Stimulated activated CD4-positive, alpha-beta T cell treated with anti-CD3 and anti-CD28 coated beads, Interleukin-1b, Interleukin-23, amount 100 ng/mL, for 24 hours (primary cell): ENCODE measurements at places on chromosomes 6 and 20.

DNA sequence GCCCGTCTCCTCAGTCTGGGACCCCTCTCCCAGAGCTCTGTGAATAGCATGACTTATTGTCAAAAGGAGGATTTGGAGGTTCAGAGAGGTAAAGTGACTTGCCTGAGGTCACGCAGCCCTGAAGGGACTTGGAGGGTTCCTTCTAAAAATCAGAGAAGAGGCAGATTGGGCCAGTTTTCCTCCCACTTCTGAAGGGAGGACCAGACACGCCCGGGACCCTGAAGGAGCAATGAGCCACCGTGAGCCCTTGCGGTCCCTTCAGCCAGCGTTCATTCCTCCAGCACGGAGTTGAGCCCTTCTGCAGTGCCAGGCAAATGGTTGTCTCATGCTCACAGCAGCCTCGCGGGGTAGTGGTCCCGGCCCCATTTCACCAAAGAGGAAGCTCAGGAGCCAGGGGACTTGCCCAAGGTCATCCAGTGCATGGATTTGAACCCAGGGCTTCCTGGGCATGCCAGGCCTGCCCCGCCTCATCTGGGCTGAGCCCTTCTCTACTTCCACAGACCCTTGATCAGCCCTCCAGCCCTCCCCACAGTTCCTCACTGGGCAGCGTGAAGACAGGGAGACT is 7.4 kb downstream of the SRC start:
- no peak for DNase-seq

- DNase-seq: no peak
Observed at GRCh38 chr20:4012589-4012988, 2.8 kb downstream of the RNF24 start.

DNA sequence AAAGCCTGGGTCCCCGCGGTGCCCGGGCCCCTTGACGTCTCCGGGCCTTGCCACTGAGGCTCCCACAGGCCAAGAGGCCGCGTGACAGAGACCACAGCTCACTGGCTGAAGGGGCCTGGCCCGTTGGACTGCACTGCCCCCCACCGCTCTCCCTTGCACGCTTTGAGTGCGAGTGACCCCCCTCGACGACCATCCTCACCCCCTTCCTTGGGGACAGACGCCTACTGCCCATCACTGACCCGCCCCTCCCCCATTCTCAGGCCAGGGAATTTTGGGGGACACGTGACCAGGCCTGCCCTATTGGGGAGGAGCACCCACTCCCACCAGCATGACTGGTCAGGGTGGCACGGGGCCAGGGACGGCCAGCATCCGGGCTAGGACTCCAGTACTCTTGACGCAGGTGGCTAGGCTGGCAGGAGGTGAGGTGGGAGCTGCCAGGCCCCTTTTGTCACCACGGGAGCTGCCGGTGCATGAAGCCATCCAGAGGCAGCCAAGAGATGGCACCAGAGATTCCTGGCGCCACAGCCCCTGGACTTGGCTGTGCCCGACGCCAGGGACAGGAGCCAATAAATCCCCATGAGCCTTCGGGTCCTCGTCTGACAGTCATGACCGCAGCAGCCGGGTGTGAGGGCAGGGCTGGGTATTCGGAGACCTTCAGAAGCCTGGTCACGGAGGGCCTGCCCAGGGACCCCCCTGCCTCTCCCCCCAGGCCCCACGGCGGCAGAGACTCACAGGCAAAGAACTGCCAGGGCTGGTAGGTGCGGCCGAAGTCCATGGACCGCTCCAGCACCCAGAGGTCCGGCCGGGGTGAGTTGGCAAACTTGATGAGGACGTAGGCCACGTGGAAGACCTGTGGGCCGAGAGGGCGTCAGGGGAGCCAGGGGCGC is 14.5 kb downstream of the LAMA5 start:
- DNase-seq: no peak

DNA sequence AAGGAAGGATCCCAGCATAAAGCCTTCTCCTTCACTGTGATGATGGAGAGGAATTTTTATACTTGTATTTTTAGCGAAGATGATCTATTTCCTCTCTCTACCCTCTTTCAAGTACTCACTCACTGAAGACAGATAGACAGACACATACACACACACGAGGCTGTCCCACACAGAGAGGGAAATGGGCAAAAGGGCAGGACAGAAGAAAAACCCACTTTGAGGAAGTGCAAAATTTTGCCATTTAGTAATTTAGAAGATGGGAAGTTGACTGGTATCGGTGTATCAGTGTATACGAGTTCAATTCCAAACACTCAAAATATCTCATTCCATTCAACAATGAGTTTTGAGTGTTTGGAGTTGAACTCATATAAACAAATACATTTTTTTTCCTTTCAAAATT is 30.9 kb downstream of the HEBP2 start:
- no peak for DNase-seq

DNA sequence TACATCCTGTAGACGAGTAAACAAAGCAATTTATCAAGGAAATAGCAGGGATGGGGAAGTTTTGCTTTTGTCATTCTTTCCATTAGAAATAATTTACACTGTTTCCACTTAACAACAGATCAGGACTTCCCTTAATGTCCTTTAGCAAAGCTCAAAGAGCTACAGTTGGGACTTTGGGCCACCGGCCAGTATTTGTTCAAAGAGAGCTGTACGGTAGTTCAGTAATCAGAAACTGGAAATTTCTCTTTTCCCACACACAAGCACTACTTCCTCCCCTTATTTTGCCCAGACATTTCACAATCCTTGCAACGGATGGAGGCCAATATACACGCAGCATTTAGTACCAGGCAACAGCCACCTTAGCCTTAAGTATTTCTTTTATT is 12.1 kb upstream of the HINT3 start:
- DNase-seq: no peak

DNA sequence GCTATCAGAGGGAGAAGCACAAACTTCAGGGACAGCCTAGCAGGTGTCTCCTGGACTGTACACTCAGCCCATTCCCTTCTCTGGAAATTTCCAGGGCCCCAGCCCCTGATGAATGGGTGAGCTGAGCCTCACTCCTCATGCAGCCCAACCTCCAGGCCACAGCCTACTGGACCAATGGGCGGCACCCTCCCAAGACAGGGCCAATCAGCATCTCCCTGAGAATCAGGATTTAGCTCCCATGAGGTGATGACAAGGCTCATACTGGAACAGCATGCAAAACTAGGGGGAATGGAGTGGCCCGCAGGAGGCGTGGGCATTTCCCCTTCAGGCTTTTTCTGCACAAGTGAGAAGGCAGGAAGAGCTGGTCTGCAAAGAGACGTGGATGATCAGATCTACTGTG is 29.0 kb downstream of the NFATC2 start:
- DNase-seq: no peak

DNA sequence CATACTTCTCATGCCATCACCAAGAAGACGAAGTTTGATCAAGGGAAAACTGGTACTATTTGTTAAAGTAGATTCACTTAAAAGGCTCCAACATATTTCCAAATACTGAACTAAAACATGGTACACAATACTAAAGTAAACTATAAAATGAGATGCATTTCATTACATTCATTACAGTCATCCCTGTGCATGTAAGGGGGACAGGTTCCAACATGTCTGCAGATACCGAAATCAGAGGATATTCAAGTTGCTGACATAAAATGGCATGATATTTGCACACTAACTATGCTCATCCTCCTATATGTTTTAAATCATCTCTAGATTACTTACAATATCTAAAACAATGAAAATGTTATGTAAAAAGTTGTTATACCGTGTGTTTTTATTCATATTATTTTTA is 893.9 kb upstream of the MANEA start:
- no peak for DNase-seq

DNA sequence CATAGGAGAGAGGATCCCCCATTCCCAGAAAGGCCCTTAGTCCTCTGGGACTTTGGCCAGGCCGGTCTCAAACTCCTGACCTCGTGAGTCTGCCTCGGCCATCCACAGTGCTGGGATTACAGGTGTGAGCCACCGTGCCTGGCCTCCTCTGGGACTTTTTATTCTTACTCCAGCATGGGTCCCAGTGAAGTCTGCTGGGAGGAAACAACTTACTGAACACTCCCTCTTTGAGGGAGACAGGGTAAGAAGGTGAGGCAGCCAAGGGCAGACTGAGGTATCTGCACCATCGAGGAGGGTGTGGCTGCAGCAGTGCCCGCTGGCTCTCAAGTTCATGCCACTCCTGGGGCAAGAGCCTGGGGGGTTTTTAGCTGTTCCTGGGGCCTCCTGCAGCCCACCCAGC is 2.4 kb downstream of the BAK1 start:
- DNase-seq: no peak

- no peak for DNase-seq
Observed at GRCh38 chr6:31655349-31656237, at the start of gene APOM. APOM (plus strand) TSS chr6:31655894; CDS start chr6:31655967, 73 bp downstream.

GRCh38 chr6:159062976-159063375 is 18.2 kb upstream of the TAGAP start:
- DNase-seq: no peak

- no peak for DNase-seq
Observed at GRCh38 chr20:36861625-36861874, 14.4 kb upstream of the TLDC2 start.

DNA sequence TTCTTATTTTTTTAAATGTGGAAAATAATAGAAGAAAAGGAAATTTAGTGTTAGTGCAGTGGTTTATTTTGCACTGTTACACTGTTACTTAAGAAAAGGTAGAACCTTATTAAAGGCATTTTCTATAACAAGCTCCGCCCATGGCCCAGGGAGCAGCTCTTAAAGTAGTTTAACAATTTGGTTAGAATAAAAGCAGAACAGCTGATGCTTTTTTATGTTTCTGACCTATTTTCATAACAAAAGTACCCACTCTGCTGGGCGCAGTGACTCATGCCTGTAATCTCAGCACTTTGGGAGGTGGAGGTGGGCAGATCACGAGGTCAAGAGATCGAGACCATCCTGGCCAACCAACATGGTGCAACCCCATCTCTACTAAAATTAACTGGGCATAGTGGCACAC is 32.6 kb downstream of the DSTN start:
- no peak for DNase-seq

DNA sequence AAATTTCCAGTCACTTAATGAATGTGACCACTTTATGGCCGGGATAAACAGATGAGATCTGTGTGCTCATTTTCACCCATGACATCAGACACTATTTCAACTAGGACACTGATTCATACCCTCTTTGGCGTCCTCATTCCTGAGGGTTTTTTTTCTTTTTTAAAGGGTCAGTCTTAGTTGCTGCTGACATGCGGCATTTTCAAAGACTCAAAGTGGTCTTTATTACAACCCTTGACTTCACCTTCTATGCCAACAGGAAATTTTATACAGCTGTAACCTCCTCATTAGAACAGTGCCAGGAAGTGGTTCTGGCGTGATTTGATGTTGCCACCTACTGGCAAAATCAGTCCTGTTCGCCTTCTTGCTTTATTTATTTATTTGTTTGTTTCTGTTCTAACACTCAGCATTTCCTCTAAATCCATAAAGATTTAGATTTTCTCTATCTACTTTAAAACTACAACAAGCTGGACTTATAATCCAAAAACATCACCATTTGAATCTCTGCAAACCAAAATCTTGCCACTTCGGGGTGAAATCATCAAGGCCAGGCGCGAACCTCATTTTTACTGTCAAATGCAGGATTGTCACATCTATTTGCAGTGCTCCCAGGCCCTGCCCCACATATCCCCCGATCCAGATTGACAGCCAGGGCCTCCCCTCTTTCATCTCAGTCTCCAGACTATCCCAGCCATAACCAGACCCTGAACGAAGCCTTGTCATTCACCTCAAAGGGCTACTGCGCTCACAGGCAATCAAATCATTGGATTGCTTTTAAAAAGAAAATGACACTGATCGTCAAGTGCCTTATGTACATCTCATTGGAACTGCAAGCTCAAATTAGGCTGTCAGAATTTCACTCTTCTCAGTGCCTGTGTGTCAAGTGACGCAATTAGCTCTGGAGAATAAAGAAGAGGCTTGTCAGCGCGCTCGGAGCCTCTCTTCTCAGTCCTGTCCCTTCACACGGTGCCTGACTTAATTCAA is 77.5 kb downstream of the C6orf118 start:
- no peak for DNase-seq

GRCh38 chr20:32991383-32991782 is 12.8 kb downstream of the SUN5 start:
- no peak for DNase-seq

DNA sequence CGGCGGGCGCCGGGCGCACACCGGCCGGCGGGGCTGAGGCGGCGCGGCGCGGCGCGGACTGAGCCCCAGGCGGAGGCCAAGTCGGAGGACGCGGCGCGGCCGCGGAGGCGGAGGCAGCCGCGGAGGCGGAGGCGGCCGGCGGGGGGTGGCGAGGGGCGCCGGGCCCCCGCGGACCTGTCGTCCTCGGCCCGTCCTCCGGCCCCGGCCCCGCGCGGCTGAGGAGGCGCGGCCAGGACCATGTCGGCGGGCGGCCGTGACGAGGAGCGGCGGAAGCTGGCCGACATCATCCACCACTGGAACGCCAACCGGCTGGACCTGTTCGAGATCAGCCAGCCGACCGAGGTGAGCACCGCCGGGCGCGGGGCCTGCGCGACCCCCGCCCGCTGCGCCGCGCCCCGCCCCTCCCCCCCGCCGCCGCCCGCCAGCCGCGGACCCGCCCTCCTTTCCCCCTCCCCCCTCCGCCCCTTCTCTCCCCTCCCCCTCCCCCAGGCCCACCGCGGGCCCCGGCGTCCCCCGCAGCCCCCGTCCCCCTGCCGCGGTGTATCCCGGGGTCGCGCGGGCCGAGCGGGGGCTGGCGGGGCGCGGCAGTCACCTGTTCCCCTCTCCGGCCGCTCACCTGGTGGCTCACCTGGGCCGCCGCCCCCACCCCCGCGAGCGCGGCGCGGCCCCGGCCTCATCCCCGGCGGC is at the start of gene AFDN:
TSS of gene AFDN (plus strand) at position 16 of the 687 bp plus-strand sequence. CDS start at position 238, 222 bp downstream.
- no peak for DNase-seq

DNA sequence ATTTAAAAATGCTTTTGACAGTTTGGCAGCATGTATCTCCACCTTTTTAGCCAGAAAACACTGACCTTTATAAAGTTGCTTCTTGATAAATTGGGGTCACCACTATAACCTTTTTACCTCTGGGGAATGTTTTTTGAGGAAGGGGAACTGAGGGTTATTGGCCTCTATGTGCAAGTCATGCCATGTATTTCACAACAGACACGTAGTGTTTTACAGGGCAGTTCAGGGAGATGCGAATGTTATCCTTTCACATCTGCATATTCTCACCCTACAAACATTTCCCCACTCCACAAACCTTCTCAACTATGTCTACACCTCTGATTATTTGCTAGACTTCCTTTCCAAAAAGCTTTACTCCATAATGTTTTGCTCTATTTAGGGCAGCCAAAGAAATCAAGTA is 17.0 kb upstream of the SLA2 start:
- no peak for DNase-seq

- no peak for DNase-seq
Observed at GRCh38 chr20:10658876-10659632, 14.7 kb downstream of the JAG1 start.

DNA sequence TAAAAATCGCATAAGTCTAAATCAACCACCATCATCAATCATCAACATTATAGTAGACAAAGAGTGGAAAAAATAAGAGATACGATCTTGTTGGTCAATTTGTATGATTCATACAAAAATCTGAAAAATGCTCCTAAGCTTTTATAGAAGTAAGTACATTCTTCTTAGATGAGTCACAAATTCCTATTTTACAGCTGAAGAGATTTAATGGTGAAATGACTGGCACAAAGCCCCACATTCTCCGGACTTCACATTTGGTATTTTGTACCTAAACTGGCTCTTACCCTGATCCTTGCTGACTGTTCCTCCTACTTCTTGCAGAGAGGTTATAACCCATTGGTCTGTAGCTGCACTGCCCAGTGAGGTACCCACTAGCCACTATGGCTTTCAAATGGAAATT is 29.9 kb upstream of the PREP start:
- DNase-seq: no peak
